Stimulated activated effector memory CD8-positive, alpha-beta T cell treated with anti-CD3 and anti-CD28 coated beads, Interleukin-12 subunit alpha, Interleukin-12 subunit beta, amount 100 ng/mL, for 72 hours (primary cell): ENCODE measurements at places on chromosomes 1 and 21.

DNA sequence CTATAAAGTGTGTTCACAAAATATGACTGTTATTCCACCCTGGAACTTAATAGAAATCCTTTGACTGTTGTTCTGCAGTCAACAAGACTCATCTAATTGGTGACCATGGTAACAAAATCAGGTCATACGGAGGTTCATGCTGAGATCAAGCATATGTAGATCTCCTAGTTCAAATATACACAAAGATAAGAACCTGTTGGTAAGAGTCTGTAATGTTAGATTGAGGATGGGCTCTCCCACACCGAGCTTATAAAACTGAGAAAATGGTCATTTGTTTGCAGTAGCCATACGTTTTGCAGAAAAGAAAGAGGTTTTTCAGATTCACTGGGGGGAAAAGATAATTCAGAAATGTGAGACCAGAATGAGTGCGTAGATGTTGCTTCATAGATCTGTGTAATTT lies 468.1 kb downstream of the RPS6KC1 start:
- no peak for DNase-seq

DNA sequence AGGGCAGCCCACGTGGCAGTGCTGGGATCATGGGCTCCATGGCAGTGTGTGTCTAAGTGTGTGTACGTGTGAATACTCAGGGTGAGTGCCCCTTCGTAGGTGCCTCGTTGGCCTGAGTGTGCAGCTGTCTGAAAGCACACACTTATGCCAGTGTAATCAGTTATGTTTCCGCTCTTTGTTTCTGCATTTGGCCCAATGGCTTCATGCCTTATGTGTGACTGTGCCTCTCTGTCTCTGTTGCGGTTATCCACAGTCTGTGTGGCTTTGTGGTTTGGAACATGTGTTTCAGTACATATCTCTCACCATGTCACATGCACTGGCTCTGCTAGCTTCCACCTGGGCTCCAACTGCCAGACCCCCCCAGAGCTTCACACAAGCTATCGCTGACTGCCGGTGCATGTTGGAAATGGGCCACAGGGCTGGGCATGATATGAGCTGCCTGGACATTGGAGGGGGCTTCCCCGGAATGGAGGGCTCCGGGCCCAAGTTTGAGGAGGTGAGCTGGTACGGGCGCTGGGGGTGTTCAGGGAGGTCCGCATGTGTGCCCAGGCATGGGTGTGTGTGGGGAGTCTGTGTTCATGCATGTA lies 70.3 kb upstream of the TINAGL1 start:
- DNase-seq, result no peak

DNA sequence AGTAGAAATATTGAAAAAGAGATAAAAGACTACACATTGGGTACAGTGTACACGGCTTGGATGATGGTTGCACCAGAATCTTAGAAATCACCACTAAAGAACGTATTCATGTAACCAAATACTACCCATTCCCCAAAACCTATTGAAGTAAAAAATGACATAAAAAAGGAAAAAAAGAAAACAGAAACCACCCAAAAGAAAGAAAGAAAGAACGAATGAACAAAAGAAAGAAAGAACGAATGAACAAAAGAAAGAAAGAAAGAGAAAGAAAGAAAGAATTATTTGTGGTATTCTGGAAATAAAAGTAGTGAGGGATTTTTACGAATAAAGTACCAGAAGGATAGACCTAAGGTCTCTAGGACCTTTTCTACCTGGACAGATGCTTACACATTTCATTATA lies 42.1 kb downstream of the PHACTR4 start:
- no peak for DNase-seq

DNA sequence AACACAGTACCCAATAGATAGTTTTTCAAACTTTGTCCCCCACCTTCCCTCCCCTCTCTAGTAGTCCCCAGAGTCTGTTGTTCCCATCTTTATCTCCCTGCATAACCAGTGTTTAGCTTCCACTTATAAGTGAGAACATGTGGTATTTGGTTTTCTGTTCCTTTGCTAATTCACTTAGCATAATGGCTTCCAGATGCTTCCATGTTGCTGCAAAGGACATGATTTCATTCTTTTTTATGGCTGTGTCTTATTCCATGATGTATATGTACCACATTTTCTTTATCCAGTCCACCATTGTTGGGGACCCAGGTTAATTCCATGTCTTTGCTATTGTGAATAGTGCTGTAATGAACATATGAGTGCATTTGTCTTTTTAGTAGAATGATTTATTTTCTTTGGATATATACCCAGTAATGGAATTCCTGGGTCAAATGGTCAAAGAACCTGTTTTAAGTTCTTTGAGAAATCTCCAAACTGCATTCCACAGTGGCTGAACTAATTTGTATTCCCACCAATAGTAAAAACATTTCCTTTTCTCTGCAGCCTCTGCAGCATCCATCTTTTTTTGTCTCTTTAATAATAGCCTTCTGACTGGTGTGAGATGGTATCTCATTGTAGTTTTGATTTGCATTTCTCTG lies 126.0 kb downstream of the AK5 start:
- DNase-seq, result no peak

- no peak for DNase-seq
These were observed 55.4 kb downstream of the LAMC2 start for GRCh38 chr1:183241471-183241870.

- no peak for DNase-seq
These were observed 81.4 kb downstream of the SLC44A5 start for GRCh38 chr1:75529488-75529887.

DNA sequence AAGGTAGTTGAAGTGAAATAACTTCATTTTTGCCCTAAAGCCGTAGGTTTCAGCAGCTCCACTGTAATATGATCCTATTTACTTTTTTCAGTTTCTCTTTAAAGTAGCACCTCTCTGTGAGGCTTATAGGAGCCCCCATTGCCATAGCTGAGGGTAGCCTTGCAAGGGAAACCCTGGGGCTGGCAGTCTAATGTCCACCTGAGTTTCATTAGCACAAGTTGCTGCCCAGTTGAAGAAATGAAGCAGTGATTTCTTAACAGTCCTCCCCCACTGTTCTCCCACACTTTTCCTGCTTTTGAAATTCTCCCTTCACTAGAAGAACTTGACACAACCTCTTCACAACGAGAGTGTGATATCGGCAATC lies 1.5 kb downstream of the HMCN1 start:
- DNase-seq, result no peak
